ENCODE measurements at places on chromosomes 11 and 22. TPM values are rescaled to one million over a fixed set of nuclear protein-coding genes. Genes with fewer than 3 reads are reported as not detected.

DNA sequence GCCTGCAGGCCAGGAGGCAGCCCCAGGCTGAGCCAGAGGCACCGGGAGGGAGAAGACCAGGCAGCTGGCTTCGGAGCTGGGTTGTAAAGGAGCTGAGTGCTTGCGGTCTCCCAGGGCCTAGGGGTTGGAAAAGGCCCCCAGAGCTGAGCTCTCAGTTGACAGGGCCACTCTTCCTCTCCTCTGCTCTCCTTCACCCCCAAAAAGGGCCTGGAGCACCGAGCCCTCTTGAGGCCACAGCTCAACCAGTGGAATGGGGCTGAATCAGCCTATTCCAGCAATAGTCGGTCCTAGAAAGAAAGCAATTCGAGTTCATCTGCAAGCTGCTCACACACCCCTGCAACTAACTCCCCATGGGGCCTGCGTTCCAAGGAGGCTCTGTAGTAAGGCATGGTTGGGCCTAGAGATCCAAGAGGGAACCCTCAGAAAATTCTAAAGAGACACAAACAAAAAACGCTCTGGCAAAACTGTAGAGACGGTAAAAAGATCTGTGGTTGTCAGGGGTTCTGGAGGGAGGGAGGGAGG, 205.0 kb downstream of the BUD13 start:
- no peak overlapping the region for H3K4me3 ChIP-seq
- H3K4me1 ChIP-seq = peaks cover 43% of the 10 kb centered on the region
- H3K27me3 ChIP-seq = no peaks in the 10 kb centered on the region
- peak overlapping the region; percentile 57 for H3K27ac ChIP-seq
- H3K36me3 ChIP-seq = no peaks in the 10 kb centered on the region

GRCh38 chr11:44604171-44604581, 38.7 kb downstream of the CD82 start:
- no peaks in the 10 kb centered on the region for H3K27me3 ChIP-seq
- H3K27ac ChIP-seq = no peak overlapping the region

DNA sequence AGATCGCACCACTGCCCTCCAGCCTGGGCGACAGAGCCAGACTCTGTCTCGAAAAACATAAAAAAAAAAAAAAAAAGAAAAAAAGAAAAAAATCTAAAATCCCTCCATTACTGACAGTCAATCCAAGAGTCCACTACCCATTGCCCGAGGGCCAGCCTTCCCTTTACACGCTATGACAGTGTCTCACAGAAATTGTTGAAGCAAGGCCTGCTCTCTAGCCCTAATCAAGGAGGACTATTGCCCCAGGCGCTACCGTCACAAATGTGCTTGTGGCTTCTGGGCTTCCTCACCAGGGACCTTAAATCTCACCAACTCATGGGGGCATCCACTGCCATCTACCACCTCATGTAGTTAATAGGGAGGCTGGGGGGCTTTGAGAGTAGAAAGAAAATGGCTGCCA, 49.9 kb downstream of the UBASH3B start:
- no peaks in the 10 kb centered on the region for H3K27me3 ChIP-seq
- H3K27ac ChIP-seq = no peak overlapping the region
- H3K4me1 ChIP-seq = no peaks in the 10 kb centered on the region
- no peak for DNase-seq
- no peak overlapping the region for H3K4me3 ChIP-seq
- H3K36me3 ChIP-seq = no peaks in the 10 kb centered on the region

Gene MPST
- polyA plus RNA-seq = 47.2 TPM

DNA sequence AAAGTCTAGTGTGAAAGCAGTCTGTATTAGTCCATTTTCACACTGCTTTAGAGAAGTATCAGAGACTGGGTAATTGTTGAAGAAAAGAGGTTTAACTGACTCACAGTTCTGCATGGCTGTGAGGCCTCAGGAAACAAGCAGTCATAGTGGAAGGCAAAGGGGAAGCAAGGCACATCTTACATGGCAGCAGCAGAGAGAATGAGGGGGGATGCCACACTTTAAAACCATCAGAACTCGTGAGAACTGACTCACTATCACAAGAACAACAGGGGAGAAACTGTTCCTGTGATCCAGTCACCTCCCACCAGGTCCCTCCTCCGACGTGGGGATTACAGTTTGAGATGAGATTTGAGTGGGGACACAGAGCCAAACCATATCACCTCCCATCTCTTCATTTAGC, 13.8 kb upstream of the TUBA8 start:
- no peak overlapping the region for H3K4me3 ChIP-seq
- no peaks in the 10 kb centered on the region for H3K27me3 ChIP-seq
- no peaks in the 10 kb centered on the region for H3K4me1 ChIP-seq
- peaks cover 7% of the 10 kb centered on the region for H3K36me3 ChIP-seq
- DNase-seq = no peak

Gene HBD
- polyA plus RNA-seq = not detected

DNA sequence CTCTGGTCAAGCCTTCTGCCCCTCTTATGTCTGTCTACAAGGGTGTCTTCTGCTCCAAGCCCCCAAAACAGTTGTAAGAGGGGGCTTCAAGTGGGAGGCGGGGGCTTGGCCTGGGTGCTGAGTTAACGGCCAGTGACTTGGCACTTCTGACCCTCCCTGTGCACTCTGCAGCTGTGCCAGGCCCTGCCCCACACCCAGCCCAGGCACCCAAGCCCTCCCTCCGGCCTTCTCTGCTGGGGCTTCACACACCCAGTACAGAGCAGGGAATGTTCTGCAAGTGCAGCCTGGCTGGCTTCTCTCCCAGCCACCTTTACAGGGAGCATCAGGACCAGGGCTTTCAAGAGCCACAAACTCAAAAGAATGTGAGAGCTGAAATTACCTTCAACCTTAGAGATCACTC, 3.8 kb downstream of the TMEM121B start:
- H3K27ac ChIP-seq = no peak overlapping the region
- DNase-seq = no peak
- H3K4me3 ChIP-seq = no peak overlapping the region

Gene KCNQ1
- 3.0 TPM for polyA plus RNA-seq

Gene RANBP1
- polyA plus RNA-seq = 210 TPM

DNA sequence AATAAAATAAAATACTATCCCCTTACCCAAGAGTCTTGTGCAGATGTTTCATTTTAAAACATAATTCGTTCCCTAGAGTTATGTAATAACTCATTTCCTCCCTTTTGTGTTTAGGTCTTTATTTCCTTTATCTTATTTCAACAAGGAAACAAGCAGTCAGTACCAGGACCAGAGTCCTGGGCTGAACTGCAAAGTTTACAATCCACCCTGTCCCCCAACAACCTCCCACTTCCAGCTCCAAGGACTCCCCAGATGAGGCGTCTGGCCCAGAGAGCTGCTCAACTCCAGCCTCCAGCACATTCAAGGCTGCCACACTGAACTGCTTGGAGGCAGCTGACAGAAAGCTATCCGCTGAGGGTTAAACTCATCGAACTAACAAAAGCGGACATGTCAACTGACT, 4.5 kb downstream of the POLDIP3 start:
- no peak for DNase-seq
- no peaks in the 10 kb centered on the region for H3K27me3 ChIP-seq
- H3K36me3 ChIP-seq = peaks cover 26% of the 10 kb centered on the region

Gene XKR3
- polyA plus RNA-seq = not detected

DNA sequence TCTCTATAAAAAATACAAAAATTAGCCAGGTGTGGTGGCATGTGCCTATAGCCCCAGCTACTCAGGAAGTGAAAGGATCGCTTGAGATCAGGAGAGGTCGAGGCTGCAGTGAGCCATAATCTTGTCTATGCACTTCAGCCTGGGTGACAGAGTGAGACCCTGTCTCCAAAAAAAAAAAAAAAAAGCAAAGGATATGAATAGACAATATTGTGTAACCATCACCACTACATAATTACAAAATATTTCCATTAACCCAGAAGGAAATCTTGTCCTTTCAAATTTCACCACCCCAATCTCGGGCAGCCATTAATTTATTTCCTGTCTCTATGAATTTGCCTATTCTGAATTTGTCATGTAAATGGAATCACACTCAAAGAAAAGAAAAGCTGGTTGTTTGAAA, 21.2 kb downstream of the RSF1 start:
- DNase-seq = no peak
- H3K27me3 ChIP-seq = no peaks in the 10 kb centered on the region

DNA sequence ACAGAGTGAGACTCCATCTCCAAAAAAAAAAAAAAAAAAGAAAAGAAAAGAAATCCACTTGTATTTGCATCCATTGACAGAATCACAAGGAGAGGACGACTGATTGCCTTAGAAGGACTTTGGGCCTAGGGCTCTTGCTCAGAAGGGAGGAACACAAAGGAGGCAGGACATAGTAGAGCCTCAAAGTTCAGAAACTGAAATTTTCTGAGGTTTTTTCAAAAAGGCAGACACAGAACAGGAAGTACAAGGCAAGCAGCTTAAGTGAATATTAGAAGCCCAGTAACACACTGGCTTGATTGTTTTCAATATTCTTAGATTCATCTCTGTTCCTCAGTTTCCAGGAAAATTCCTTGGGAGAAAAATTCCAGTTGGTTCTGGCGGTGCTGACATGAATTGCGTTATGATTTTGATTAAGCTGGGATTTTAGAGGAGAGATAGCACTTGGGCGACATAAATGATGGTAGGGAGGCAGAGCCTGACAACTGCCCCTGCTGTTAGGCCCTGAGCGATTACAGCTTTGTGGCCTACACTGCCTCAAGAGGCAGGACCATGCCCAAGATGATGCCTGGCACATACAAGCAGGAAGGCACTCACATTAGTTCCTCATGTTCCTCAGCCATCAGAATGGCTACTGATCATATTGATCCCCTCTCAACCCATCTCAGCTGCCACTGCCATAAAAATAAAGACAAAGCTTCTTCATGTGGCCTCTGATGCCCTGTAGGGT, 15.3 kb downstream of the CLPB start:
- H3K36me3 ChIP-seq = peaks cover 3% of the 10 kb centered on the region
- H3K27me3 ChIP-seq = no peaks in the 10 kb centered on the region
- H3K4me3 ChIP-seq = no peak overlapping the region
- peaks cover 11% of the 10 kb centered on the region for H3K4me1 ChIP-seq
- DNase-seq = no peak

Gene NRGN
- polyA plus RNA-seq = 33.3 TPM

DNA sequence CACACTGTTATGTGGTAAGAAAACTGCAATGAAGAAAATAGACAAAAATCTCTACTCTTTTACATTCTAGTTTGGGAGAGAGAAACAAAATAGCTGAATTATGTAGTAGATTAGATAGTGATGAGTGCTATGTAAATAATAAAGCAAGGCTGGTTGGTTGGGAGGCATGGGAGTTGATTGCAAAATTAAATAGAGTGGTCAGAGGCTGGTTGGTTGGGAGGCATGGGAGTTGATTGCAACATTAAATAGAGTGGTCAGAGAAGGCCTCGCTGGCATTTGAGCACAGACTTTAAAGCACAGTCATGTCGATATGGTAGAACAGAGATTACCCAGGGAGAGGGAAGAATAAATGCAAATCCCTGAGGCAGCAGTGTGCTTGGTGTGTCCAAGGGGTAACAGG, 22.4 kb downstream of the SIK2 start:
- DNase-seq = no peak
- H3K27me3 ChIP-seq = no peaks in the 10 kb centered on the region
- H3K4me3 ChIP-seq = no peak overlapping the region
- H3K4me1 ChIP-seq = no peaks in the 10 kb centered on the region

DNA sequence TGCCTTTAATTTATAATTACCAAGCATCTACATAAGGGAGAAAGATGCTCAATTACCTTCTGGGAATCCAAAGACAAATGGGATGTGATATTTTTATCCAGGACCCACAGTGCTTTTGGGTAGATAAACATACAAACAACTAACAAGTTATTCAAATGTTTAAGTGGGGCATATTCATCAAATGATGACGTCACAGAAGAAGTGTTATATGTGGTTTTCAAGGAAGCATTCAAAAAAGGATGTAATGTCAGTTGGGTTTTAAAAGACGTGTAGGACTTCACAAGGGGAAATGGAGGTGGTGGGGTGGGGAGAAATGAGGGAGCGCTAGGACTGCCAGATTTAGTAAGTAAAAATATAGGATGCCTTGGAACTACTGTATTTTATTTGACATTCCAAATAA, 915.9 kb downstream of the KCNA4 start:
- H3K4me1 ChIP-seq = no peaks in the 10 kb centered on the region
- H3K27me3 ChIP-seq = no peaks in the 10 kb centered on the region
- H3K4me3 ChIP-seq = no peak overlapping the region
- no peak for DNase-seq
- no peaks in the 10 kb centered on the region for H3K36me3 ChIP-seq

- DNase-seq = no peak
- H3K4me3 ChIP-seq = peak overlapping the region; percentile 86
- H3K36me3 ChIP-seq = peaks cover 54% of the 10 kb centered on the region
Observed at GRCh38 chr22:50245214-50246072, 620 bp upstream of the TUBGCP6 start.

DNA sequence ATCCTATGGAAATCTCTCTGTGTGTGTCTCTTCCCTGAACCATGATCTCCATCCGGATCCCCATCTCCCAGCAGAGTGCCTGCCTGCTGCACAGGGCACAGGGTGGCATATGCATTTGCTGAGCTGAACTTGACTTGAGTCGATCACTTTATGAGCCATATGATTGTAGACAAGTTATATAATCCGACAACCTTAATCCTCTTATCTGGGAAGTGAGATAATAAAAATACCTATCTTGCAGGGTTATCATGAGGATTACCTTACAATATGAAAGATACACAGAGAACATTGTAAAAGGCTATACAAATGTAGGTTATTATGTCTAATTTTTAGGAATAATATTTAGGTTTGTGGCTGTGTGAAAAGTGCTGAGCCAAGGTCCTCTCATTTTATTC, 124.5 kb downstream of the ST3GAL4 start:
- H3K27me3 ChIP-seq = no peaks in the 10 kb centered on the region
- H3K4me3 ChIP-seq = no peak overlapping the region
- H3K4me1 ChIP-seq = peaks cover 52% of the 10 kb centered on the region
- H3K27ac ChIP-seq = peak overlapping the region; percentile 29
- DNase-seq = no peak

DNA sequence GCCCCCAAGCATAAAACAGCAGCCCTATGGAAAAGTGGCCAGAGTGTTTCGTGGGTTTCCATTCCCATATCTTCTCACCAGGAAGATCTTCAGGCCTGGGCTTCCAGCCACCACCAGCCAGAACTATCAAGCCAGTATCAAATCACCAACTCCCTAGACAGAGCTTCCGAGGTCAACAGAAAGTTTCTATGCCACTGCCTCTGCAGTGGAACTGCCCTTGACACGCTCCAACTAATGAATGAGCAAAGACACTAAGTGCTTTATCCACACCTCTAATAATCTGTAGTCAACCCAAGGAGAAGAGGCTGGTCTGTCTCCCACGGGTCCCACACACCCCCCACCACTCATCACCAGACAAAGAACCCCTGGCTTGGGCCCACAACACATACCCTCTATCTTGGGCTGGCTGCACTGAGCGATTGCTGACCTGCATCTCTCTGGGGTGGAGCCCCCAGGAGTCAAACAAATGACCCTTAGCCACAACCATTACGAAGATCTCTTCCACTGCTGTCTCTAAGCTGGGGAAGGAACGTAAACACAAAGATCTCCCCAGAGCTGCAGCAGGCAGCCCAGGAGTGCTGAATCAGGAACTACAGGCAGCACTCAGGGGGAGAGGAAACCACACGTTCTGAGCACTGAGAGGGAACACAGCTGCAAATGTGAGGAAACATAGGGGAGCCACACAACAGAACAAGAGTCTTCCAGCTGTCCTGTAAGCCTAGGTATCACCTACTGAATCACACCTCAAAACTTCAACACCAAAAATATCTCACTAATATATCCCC, 9.7 kb downstream of the OR5AN1 start:
- H3K27me3 ChIP-seq = no peaks in the 10 kb centered on the region
- H3K27ac ChIP-seq = no peak overlapping the region
- no peaks in the 10 kb centered on the region for H3K4me1 ChIP-seq
- H3K36me3 ChIP-seq = no peaks in the 10 kb centered on the region
